GM06990 (cell line): ENCODE measurements at places on chromosomes 7 and 10.

DNA sequence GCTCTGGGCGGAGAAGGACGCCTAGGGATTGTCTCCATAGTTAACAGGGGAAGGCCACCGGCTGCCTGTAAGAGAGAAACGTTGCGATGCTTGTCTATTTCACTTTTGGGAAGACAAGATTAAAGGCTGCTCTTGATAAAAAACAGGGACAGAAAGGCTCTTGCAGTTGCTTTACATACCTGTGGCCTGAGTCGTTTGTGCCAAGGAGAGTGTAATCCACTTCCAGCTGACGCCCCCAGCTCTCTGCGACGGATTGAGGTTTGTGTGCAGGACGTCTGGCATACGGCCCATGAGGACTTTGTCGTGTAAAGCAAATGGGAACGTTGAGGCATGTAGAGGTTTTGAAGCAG lies 1.1 kb downstream of the MAP3K8 start:
- no peak for DNase-seq

DNA sequence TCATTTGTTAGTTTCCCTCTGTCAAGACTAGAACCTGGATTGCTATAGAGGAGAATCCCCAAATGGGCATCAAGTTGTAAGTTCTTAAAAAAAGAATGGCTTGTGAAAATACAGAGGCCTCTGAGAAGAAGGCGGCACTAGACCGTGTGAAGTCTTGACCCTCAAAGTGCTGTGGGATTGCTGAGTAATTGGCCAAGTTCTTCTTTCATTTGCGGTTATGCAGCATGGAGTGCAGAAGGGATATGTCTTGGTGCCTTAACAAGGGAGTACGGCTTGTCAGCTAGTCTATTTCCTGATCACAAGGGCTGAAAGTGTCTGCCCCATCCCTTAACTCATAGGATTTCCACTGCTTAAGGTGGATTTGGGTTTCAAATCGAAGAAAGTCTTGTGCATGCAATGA lies 81.2 kb downstream of the MKX start:
- no peak for DNase-seq

- DNase-seq = no peak
Measured at GRCh38 chr7:2030475-2031450, 202.0 kb downstream of the MAD1L1 start.

DNA sequence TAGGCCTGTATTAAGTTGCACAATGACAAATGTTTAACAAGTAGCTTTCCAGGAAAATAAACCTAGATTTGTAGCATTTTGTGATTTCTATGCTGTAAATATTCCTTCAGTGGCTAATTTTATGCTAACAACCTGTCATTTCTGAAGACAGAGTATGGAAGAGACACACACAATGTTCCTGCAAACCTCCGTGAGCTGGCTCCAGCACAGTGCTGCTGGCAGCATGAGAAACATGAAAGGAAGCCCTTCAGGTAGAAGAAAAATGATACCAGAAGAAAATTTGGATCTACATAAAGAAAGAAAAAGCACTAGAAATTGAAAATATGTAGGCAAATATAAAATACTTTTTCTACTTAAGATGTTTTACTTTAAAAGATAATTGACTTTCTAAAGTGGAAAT lies 69.5 kb upstream of the CTTNBP2 start:
- no peak for DNase-seq
